ENCODE measurements at places on chromosomes 5 and 9.

DNA sequence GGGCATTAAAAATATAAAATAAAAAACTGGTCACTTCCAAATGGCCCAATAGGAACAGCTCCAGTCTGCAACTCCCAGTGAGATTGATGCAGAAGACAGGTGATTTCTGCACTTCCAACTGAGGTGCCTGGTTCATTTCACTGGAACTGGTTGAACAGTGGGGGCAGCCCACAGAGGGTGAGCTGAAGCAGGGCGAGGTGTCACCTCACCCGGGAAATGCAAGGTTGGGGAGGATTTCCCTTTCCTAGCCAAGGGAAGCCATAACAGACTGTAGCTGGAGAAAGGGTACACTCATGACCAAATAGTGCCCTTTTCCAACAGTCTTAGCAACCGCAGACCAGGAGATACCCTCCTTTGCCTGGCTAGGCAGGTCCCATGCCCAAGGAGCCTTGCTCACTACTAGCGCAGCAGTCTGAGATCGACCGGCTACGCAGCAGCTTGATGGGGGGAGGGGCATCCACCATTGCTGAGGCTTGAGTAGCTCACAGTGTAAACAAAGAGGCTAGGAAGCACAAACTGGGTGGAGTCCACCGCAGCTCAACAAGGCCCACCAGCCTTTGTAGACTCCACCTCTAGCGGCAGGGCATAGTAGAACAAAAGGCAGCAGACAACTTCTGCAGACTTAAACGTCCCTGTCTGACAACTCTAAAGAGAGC is 12.7 kb downstream of the RLN1 start:
- DNase-seq: no peak

- DNase-seq: no peak
Observed at GRCh38 chr5:40308867-40309266, 370.8 kb upstream of the PTGER4 start.

- no peak for DNase-seq
Observed at GRCh38 chr9:86854898-86855523, 92.3 kb downstream of the GAS1 start.

GRCh38 chr5:5886812-5887486 is 464.5 kb downstream of the ICE1 start:
- no peak for DNase-seq

GRCh38 chr9:124659099-124659659 is 111.9 kb downstream of the NR6A1 start:
- DNase-seq: peak; percentile 42

- no peak for DNase-seq
Observed at GRCh38 chr5:142385194-142385593, 60.4 kb upstream of the SPRY4 start.

Measured in DMS79 (cell line).